ENCODE measurements at places on chromosomes 3 and 15.

DNA sequence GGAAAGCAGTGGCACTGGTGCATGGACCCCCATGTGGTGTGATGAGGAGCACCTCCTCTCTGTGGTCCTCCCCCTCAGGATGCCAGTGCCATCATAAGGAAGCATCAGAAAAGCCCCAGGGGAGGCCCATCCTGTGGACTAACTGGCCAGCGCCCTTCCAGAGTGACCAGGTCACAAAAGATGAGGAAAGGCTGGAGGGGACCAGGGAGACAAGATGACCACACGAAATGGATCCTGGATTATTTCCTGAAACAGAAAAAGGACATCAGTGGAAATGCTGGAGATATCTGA is 56.4 kb downstream of the TPRA1 start:
- DNase-seq: no peak

GRCh38 chr15:61367953-61368352 is 138.9 kb upstream of the RORA start:
- no peak for DNase-seq

DNA sequence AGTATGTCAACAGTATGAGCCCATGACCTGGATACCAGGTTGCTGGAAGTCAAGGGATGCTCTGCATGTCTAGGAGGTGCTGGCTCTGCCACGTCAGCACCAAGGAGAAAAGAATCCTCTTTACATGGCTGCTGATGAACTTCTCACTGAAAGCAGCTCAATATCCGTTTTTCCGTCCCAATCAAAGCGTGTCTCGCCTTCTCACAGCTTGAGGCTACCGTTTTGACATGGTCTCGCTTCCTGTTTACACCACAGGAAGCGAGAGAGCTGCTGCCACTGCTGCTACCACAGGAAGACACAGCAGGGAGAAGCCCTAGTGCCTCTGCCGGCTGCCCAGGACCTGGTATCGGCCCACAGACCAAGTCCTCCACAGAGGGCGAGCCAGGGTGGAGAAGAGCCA is 27.3 kb downstream of the STARD5 start:
- no peak for DNase-seq

DNA sequence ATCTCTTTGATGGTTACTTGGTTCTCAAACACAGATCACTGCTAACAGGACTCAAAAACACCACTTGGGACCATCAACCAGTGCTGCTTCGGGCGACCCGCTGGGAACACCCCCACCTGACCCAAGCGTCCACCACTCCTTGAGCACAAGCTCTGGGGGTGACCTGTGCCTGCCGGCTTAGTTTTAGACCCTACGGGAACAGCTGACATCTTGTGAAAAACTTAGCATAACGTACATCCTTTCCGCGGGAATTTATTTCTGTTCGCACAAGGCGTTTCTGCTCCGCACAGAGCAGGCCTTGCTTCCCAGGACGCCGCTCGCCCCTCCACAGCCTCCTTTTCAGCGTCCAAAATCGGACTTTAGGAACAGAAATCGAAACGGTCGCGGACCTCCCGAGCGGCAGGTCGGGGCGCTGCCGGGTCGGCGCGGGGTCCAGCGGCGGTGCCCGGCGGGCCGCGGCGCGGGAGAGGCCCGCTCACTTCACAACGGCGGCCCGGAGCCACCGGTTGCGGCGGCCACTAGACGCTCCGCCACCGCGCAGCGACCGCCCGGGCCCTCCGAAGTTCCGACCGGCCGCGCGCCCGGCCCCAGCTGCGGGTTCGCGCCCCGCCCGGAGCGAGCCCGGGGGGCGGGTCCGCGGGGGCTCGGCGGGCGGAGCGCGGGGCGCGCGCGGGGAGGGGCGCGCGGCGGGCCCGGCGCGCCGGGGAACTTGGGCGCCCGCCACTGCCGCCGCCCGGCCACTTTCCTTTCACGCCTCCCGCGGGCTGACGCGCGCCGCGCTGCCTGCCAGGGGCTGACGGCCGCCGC is 959 bp downstream of the SFMBT1 start:
- peak; percentile 61 for DNase-seq

- no peak for DNase-seq
These were observed 467.9 kb upstream of the ATP11B start for GRCh38 chr3:182325213-182325950.

DNA sequence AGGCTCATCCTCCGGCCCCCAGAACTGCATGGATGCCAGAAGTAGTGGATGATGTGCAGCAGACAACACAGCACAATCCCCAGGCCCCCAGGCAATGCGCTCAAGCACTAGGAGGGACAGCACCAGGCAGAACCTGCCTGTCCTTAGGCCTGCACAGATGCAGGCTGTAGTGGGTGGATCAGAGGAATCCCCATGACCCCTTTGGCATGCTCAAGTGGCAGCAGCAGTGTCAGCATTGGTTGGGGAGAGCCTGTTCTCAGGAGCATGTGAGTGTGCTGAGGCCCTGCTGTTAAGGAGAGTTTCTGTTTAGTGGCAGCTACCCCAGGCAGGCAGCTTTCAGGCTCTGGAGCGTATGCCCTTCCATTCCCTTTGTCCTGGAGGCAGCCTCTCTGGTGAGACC is 25.1 kb upstream of the CD200R1L start:
- DNase-seq: no peak

DNA sequence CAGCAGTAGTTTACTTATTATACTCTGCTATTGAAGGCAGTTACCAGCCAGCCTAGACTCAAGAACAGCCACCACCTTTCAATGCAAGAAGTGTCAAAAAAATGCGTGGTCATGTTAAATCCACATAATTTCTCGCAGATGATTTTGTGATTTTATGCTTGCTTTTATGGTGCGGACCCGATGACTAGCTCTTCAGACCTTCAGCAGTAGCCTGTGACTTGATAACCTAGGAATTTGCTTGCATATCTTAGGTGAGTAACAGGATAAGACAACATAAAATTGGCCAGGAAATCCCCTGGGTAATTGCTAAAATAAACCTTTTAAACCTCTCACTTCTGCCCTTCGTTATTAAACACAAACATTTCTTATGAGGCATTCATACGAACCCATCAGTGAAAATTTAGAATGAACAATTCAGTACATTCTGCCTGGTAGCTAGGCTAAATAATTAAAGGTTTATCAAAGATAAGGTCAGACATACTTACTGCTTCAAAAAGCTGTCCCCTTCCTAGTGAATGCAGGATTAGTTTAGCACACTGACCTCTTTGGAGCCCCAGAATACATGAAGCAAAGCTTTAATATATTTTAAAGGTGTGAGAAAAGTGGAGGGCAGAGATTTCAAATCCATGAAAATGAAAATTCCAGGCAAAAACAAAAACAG is 798.8 kb downstream of the OTOL1 start:
- no peak for DNase-seq

DNA sequence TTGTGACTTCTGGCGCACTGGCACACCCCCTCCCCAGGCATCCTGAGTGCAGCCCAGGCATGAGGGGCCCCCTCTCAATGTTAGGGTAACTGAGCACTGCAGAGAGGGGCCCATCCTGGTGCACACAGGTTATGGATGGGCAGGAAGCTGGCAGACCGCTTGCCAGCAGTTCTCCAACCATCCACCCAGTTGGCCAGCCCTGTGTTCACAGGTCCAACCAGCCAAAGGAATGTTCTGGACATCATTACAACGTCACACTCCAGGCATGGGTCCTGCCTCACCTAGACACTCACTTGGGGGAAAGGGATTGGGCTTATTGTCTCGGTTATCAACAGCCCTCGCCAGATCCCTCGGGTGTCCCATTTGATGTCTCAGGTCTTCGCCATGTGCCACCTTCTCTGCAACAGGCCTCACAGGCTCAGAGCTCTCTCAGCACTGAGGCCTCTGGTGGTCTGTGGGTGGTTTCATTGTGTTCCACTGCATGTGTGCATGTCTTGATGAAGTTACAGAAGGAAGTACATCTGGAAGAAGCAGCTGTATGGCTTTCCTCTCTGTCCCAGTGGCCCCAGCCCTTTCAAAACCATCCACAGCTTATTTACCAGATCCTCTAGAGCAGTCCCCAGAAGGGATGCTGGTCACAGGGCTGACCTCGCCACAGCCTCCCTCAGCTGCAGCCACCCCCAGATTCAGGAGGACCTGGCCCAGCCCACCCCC is 23.7 kb downstream of the ADCY5 start:
- no peak for DNase-seq

GRCh38 chr3:28577941-28578500 is 229.4 kb upstream of the AZI2 start:
- no peak for DNase-seq

GRCh38 chr15:31346367-31347066 is 19.9 kb downstream of the KLF13 start:
- no peak for DNase-seq

DNA sequence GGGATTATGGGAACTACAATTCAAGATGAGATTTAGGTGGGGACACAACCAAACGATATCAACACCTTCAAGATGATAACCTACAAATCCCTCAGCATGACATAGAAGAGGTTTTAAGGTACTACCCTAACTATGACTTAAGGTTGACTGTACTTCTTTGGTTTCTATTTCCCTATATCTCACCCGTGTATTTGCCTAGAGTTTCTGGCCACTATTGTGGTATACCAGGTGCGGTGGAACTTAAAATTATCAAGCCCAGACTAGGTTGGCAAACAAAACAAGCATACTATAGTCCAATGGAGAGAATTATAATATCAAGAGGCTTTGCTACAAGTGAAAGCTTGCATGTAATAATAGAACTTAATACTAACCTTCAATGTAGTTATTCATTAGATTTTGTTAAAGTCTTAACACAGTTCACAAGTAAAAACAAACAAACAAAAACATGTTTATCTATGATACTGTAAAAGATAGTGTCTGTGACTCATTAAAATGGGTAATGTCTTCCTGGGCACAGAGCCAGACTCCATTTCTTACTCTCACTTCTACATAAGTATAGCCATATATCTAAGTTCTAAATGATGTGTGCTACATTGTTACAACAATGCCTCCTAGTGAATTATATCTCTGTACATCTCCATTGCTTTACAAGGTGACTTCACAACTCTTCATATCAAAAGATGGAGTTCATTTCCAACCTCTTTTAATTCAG is 479.1 kb downstream of the ZBBX start:
- DNase-seq: no peak

DNA sequence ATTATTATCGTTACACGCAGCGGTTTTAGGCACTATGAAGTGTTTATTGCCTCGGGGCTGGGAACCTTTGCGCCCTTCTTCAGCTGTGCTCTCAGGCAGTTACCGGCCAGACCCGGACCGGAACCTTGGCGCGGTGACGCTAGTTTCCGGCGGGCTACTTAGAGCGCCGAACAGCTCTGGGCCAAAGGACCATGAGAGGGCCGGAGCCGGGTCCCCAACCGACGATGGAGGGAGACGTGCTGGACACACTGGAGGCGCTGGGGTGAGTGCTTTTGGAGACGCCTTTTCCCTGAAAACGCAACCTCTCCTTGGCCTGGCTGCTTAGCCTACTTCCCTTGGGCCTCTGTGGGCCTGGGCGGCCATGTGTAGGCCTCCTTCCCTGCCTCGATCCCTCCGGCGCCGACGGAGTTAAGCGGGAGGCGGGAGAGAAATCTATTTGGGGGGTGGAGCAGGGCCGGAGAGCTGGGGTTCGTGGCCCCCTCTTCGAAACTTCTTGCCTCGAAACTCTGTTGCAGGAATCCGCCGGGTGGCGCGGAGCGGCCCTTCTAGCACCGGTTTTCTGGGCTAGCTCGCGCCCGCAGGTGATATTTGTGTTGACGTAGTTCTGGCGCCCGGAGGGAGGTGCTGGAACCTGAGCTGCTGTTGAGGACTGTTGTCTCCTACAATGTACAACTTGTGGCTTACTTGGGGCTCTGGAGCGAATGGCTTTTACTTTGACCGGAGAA is at the start of gene FAM98B:
TSS of gene FAM98B (plus strand) at position 157 of the 725 bp plus-strand sequence. CDS start at position 192, 35 bp downstream.
- DNase-seq: peak; percentile 81

Measured in hematopoietic multipotent progenitor cell treated with erythropoietin and hydrocortisone succinate and interleukin-3 and kit ligand, for 17 days (in vitro differentiated cells).